ENCODE measurements at places on chromosomes 3 and 15.

DNA sequence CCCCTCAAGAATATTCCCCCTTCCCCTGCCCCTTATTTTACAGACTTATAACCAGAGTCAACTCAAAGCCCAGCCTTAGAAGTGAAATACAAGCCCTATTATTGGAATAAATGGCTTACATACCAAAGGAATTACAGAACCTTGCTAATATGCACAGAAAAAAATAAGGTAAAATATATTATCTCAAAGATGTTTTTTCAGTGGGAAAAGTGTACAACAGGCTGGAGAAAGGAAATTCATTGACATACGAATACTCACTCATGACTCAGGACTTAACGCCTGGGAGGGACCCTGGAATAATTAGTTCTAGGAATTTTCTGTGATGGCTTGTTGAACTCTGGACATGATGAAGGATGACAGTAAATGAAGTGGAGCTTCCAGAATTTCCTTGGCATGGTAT lies 27.0 kb downstream of the ARL14 start:
- DNase-seq, result no peak

DNA sequence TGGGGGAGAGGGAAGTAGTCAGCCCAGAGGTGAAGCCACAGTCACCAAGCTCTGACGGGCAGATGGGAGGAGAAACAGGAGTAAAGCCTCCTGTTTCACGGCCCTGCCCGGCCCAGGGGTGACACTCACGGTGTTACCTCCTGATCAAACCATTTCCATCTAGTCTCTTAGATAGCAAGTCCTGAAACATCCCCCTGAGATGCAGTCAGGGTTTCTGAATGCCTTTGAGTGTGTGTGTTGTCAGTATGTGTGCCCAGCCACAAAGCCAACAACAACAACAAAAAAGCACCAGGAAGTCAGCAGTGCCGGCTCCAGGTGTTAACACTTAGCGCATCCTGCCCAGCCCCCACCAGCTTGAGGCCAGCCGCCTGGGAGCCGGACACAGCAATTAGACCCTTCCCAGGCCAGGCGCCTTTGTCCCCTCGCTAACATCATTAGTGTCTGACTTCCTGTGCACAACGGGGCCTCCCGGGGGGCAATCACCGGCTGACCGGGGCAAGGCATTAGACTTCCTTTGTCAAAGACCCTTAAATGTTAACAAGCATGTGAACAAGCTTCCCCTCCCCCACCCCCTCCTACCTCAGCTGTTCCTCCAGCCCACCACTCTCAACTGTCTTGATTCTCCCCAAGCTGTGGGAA lies 34.5 kb downstream of the IL17RD start:
- DNase-seq, result no peak

- DNase-seq, result no peak
These were observed 17.0 kb downstream of the CXCR6 start for GRCh38 chr3:45960289-45960688.

DNA sequence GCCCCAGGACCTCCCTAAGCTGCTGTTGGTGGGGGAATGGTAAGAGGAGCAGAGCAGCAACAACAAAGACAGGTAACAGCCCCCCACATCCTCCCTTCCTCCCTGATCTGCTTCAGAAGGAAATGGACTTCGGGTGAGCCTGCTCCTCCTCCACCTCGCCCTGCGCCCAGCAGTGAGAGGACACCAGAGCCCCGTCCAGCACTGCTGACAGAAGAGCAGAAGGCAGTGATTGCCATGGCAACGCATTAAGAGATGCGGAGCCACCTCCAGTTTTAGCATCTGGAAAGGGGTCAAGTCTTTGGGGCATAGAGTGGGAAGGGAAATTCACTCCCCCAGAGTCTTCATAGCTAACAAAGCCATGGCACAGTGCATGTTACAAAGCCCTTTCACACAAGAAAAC lies 77.6 kb upstream of the HRH1 start:
- no peak for DNase-seq

GRCh38 chr15:72591361-72591760 lies 63.1 kb upstream of the GOLGA6B start:
- DNase-seq, result no peak

DNA sequence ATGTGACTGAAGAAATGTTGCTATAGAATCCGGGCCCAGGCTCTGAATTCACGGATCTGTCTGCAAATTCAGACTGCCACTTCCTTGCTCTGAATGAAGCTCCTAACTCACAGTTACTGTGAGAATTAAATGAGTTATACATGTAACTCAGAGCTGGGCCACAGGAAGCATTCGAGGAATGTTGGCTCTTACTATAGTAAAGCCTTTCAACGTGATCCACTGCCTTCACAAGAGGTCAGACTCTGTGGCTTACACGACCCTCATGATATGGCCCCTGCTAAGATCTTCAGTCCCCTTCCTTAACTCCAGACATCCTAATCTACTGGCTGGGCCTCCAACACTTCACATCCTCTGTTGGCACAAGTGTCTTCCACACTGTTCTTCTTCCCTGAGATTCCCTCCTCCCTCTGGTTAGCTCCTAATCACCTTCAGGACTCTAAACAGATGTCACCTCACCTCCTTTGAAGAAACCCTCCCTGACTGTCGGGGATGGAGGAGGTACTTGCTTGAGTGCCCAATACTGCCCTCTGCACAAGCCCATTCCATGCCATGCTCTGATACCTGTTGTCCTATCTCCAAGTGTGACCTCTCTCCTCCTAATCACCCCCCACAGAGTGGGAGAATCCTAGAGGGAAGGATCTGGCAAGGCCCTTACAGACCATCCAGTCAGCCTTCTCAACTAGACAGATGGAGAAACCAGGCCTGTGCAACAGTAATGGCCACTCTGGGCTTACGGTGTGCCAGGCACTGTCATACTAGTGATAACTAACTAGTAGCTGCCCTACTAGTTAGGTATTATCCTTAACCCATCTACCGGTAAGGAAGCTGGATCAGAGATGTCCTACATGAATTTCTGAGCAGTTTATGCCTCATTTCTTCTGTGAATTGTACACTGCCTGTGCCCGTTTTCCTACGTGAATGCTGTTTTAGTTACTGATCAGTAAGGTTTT lies 1.3 kb downstream of the ACTR8 start:
- DNase-seq, result no peak

DNA sequence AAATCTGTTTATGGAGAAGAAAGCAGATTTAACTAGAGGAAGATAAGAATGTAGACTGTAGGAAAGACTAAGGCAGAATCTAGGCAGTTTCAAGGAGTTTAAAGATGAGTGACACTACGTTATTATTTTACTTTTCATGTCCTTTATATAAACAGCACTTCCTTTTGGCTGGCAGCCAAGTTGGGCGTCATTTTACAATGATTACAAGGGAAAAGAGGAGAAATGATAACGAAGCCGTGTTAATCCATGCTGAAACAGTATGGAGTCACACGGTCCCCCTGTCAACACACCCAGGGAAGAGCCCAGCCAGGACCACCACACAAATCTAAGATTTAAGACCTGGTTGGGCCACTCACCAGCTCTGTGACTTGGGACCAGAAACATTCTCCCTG lies 83.7 kb upstream of the NEO1 start:
- no peak for DNase-seq
